Mucosa of descending colon (tissue), 3 donors: ENCODE measurements at places on chromosomes 2 and 18. TPM values are rescaled to one million over a fixed set of nuclear protein-coding genes. Genes with fewer than 3 reads are reported as not detected.

- peak; percentile 52 for DNase-seq
These were observed 44.3 kb downstream of the EPHA4 start for GRCh38 chr2:221527776-221528309.

DNA sequence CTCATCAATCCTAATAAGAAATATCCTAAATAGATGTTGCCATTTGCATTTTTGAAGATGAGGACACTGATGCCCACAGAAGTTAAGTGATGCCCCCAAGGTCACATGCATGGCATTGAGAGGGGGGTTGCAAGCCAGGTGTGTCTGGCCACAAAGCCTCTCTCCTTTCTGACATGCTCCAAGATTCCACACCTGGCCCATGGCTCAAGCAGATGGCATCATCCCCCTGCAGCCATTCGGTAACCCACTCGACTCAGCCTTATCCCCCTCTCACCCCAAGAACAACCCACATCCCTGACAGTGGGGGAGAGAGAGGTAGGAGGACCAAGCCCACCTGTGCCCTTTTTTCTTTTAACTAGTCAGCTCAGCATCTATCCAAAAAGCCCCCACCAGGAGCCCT is 16.5 kb upstream of the TEX51 start:
- no peak for DNase-seq

- no peak for DNase-seq
These were observed 508.2 kb downstream of the TNS1 start for GRCh38 chr2:217494557-217494956.

GRCh38 chr2:239259173-239259572 is 141.6 kb downstream of the HDAC4 start:
- DNase-seq, result no peak

DNA sequence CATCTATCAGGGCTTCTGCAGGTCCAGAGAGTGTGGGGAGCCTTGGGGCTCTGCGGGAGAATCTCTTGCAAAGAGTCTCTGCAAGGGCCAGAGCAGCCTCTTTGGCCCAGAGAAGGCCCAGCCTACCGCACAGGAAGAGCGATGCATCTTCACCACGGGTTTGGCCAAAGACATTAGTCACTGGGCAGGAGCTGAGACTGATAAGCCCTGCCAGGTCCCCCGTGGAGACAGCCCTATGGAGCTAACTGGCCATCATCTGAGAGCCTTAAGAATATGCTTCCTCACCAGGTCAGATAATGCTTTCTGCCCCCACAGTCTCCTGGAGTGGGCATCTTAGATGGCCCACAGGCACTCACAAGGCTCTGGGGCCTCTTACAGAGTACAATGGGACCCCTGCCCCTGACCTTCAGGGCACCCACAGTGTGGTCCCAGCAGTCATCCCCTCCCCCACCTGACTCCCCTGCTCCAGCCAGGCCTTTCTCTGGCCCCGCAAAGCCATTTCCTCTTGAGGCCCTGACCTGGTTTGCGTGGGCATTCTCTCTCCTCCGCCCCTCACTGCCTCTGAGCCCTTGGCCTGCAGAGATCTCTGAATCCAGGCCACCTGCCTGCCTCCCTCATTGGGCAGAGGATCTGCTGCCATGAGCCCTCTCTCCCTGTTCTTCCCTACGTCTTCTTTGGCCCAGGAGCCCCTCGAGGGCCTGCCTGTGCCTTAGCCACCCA is 31.9 kb upstream of the MAPRE3 start:
- no peak for DNase-seq

The ECEL1 gene
- 0.16 TPM for total RNA-seq

The ACKR3 gene
- total RNA-seq, result 17.9 TPM

- no peak for DNase-seq
These were observed 60.5 kb downstream of the HK2 start for GRCh38 chr2:74894272-74894981.
